ENCODE measurements at places on chromosomes 6 and 20.
A peak's percentile ranks its signal among the peaks of the same experiment; 100 is the strongest.

DNA sequence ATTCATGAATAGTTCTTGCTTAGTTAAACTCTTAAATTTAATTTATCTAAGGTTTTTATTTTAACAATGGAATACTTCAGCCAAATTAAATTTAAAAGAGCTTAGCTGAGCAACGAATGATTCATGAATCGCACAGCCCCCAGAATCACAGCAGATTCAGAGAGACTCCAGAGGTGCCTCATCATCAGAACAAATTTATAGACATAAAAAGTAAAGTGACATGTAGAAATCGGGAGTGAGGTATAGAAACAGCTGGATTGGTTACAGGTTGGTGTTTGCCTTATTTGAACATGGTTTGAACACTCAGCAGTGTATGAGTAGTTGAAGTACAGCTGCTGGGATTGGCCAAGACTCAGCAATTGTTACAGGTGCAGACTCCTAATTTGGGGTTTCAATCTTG, 132.7 kb upstream of the MAP3K4 start:
- DNase-seq = no peak

GRCh38 chr6:21914121-21914973, 320.8 kb downstream of the SOX4 start:
- peak; percentile 62 for DNase-seq

DNA sequence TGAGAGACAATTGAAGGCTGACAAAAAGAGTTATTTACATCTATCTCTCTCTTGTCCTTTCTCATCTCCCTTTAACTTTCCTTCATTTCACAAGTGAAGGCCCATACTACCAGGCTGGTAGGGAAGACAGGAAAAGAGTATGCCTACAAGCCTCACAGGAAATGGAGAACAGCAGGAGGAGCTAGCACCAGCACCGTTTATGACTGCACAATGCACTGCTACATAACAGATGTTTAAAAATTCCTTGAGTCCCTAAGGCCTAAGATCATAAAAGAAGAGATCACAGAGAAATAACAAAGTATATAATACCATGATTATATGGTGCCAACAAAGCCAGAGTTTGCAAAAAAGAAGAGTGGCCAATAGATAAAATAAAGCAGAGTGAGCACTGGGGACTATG, 194.8 kb downstream of the UNC5CL start:
- DNase-seq = no peak

- no peak for DNase-seq
These were observed 29.9 kb downstream of the CDH26 start for GRCh38 chr20:59988141-59988540.

- DNase-seq = no peak
These were observed 567 bp upstream of the CTCFL start for GRCh38 chr20:57525328-57526086.

GRCh38 chr6:163814494-163815364, 400.2 kb downstream of the QKI start:
- DNase-seq = peak; percentile 83

DNA sequence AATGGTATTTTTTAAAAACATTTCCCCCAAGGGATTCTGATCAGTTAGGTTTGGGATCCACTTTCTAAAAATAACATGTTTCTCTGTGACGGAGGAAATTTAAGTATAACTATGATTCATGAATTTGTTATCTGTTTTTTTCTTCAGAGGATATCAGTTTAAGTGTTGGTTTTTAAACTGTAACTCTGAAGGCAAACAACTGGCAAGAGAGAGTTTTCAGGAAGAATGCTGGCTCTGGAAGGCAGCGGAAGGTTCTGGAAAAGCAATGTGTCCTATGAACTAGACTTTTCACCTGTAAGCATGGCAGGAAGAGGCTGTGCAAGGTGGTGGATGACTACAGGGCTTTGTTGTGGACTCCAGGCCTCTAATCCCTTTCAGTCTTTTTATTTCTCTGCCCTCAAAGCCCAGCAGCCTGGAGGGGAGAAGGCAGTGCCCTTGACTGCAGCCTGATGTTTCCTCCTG, 153.1 kb downstream of the GMPR start:
- DNase-seq = no peak

DNA sequence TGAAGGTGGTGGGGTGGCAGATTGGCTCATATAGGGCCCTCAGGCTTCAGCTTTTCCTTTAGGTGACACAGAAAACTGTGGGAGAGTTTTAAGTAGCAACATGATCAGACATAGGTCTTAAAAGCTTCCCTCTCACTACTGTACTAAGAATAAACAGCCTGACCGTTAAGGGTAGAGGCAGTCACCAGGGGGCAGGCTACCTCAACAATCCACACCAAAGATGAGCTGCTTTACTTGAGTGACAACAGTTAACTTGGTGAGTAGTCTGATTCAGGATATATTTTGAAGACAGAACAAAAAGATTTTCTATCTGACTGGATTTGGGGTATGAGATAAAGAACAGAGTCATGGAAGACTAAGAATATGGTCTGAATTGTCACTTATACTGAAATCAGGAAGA, 193.1 kb upstream of the SHLD1 start:
- DNase-seq = peak; percentile 64

- DNase-seq = peak; percentile 28
These were observed 33.5 kb upstream of the DLGAP4 start for GRCh38 chr20:36272547-36273220.

- no peak for DNase-seq
These were observed 27.3 kb downstream of the ADGRF5 start for GRCh38 chr6:46894433-46894832.

GRCh38 chr20:4134861-4135379, 119.6 kb upstream of the RNF24 start:
- no peak for DNase-seq

- DNase-seq = no peak
These were observed 112.3 kb upstream of the SYNDIG1 start for GRCh38 chr20:24357177-24357576.

- DNase-seq = no peak
These were observed 9.5 kb upstream of the SFT2D1 start for GRCh38 chr6:166351715-166352285.

- DNase-seq = no peak
These were observed 154.6 kb downstream of the RFPL4B start for GRCh38 chr6:112501705-112502104.

- DNase-seq = peak; percentile 65
These were observed 27.3 kb downstream of the RRBP1 start for GRCh38 chr20:17654649-17655285.

DNA sequence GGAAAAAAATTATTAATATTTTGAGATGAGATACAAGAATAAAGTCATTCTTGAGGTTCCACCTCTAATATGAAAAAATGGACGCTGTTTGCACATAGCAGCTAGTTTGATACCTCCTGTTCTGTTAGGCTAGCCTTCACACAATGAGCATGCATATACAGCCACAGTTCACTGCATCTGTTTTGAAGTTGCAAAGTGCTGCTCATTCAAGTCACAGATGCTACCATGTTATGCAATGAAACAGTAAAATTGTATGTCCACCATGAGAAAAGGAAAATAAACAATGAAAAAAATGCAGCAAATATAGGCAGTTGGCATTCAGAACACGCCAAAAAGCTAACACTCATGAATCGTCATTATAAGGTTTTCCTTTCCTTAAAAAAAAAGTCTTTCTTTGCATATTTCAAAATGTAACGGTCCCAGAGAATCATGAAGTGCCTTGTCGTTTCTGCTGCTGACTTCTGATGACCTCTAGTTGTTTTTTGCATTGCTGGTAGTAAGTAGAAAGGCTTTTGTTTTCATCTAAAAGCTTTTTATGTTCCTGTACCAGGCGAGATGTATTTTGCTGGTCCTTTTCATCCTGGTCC, 70.7 kb downstream of the MAP3K7 start:
- no peak for DNase-seq

- no peak for DNase-seq
These were observed 223.1 kb upstream of the MYLIP start for GRCh38 chr6:15905488-15906419.

DNA sequence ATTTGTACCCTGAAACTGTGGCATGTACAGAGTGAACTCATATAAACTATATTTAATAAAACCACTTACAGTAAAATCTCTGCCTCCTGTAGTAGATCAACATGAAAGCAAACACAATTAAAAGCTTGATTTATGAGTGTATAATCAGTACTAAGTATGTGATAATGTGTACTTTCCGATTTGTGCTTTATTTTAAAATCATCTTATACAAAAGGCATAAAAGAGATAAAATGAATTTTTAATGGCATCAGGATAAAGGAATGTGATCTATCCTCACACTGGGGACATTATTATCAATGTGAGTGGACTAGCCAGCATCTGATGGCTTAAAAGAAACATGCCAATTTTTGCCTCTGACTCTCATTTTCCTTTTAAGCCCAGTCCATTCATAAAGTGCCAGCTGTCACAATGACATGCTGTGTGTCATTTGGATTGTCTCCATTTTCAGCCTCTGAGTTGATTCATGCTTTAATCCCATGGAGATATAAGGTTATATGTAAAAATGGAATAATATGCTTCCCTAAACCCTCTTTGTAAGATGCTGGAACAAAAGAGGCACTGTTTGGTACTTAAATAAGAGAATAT, 831.6 kb upstream of the EYS start:
- no peak for DNase-seq

GRCh38 chr20:24241466-24241865, 228.0 kb upstream of the SYNDIG1 start:
- DNase-seq = no peak

- DNase-seq = no peak
These were observed 22.3 kb downstream of the STX7 start for GRCh38 chr6:132490478-132491204.

- no peak for DNase-seq
These were observed 505 bp downstream of the SNAI1 start for GRCh38 chr20:49983123-49983847.

GRCh38 chr6:105981002-105981887, 104.9 kb upstream of the PRDM1 start:
- DNase-seq = peak; percentile 54

Data from psoas muscle (tissue), 8 donors.